ENCODE measurements at places on chromosomes 13 and 19.

DNA sequence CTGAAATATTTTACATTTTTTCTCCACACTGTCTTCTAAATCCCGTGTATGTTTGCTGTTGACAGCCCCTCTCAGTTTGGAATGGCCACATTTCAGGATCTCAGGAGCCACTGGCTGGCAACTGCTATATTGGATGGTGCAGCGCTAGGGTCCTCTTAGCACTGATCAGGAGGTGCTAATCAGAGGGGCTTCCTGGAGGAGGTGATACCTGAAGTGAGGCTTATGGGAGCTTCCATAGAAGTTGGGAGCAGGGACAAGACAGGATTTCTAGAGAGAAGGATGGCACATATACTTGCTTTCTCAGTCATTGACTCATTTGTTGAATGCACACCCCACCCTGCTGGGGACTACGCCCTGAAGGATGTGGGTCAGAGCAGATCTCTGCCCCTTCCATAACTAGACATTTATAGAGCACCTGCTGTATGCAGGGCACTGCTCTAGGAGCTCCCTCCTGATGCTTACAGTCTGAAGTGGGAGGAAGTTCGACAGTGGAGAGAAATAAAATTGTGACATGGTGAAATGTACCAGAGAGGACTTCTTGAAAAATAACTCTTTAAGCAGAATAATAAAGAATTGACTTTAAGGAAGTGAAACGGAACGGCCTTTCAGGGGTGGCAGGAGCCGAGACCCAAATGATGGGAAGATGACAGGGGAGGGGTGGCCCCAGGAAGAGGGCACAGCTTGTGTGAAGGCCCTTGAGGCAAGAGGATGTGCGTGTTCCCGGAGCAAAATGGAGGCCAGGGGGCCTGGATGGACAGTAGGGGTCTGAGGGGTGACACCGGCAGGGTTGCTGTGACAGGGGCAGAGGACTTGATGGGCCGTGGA, 13.1 kb downstream of the AP2A1 start:
- DNase-seq = no peak

DNA sequence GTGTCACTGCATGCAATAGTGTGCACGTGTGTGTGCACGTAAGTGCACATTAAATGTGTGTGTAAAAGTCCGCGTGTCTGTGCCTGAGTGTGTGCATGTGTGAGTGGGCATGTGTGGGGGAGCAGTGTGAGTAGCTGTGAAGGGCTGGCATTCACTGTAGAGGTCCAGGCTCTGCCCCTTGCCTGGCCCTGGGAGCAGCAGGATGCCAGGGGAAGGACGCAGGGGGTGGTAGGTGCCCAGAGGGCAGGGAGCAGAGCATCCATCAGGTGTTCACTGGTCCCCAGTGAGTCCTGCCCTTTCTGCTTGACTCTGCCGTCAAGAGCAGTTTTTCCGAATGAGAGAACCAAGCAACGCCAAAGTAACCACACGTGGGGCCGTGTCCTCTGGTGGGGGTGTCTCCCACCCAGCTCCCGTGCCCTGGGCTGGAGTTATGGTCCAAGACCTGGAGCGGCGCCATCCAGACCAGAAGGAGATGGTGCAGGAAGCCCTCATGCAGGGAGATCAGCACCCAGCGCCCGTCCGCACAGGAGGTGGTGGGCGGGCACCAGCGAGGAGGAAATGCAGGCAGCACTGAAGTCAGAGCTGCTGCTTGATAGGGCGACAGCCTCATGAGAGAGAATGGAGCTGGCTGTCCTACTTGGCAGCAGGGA, 68.5 kb downstream of the TEX29 start:
- DNase-seq = no peak

DNA sequence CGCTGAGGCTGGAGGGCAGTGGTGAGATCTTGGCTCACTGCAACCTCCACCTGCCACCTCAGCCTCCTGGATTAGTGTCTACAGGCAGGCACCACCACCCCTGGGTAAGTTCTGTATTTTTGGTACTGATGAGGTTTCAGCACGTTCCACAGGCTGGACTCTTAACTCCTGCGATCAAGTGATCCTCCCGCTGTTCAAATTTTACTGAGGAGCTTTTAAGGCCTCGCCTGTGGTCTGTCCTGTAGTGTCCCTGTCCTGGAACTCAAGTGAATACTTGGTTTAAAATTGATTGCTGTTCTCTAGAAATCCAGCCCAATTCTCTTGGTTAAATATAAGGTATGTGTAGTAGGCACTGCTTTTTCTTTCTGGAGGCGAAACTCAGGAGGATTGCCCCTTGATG, 65.2 kb downstream of the DPRX start:
- DNase-seq = no peak

GRCh38 chr19:45905011-45905410, 2.6 kb upstream of the MYPOP start:
- DNase-seq = no peak

DNA sequence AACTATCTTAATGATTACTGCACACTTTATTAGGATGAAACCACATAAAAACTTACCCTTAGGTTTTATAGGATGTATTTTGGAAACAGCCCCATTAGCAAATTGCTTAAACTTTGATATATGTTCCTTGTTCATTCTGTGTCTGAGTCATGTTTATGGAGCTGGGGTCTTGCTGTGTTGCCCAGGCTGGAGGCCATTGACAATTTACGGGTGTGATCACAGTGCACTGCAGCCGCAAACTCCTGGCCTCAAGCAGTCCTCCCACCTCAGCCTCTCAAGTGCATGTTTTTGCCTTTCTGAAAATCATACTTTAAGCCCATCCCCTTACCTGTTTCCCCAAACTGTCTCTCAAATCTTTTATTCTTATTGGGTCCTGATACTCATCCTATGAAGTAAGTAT, 5.2 kb upstream of the CHAMP1 start:
- DNase-seq = no peak

DNA sequence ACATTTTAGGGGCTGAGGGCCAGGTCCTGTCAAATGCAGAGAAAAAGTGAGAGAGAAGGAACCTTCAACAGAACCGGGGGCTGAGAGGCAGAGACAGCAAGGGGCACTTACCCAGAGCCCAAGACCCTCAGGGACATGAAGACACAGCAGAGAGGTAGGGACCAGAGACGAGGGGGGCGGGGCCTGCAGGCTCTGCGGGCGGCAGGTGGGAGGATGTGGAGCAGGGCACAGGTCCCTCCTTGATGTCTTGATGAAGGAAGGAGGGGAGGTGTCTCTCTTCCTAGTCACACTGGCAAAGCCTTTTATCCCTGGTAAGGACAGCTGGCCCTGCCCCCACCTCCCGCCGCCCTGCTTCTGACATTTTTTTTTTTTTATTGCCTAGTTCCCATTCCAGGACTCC, at the start of gene KLK14:
Gene KLK14, minus strand, starts transcription at position 277 of the 400 bp plus-strand sequence. Its CDS starts 273 bp downstream, at position 4.
- DNase-seq = no peak

DNA sequence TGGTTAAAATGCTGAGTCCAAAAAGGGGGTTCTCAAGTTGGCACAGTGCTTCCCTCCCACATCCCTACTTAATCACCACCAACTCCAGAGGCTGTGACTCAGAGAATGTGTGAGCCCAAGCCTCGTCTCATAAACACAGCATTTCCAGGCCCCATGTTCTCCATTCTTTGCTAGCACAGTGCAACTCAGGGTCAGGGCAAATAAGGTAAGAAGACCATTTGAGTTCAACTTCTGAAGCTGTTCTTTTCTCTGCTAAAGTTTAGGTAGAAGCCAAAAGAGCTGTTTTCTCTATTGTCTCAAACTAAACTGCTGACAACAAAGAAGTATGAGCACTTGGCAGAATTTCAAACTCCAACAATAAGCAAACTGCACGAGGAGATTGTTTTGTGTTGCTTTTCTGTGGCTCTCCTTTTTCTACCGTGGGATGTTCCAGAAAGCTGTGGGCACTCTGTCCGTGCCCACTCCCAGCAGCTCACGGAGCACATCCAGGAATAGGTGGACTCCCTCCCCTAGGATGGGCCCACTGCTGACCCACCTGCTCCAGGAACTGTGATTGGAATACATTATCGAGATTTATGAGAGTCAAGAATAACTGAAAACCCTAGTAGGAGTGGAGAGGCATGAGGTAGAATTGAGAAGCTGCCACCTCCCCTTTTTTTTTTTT, 494.3 kb downstream of the COG6 start:
- DNase-seq = no peak

GRCh38 chr19:47274891-47275761, 441 bp downstream of the INAFM1 start:
- DNase-seq = no peak

DNA sequence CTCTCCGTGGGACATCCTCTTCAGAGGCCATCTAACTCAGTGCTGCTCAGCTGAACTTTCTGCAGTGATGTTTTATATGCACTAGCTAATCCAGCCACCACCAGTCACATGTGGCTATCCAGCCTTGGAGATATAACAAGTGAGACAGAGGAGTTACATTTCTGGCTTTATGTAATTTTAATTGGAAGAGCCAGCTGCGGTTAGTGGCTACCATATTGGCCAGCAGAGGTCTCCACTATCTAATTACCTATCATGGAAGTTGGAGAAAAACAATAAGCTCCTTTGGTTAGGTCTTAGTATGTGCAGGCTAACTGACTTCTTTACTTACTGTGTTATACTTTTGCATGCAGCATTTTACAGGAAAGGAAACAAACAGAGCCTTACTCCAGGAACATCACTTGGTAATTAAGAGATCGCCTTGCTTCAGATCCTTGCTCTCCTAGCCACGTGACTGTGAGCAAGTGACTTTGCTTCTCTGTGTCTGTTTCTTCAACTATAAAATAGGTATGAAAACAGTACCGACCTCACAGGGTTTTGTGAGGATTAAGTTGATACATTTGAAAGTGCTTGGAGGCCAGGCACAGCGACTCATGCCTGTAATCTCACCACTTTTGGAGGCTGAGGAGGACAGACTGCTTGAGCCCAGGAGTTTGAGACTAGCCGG, 1.6 kb upstream of the KLK10 start:
- DNase-seq = no peak

DNA sequence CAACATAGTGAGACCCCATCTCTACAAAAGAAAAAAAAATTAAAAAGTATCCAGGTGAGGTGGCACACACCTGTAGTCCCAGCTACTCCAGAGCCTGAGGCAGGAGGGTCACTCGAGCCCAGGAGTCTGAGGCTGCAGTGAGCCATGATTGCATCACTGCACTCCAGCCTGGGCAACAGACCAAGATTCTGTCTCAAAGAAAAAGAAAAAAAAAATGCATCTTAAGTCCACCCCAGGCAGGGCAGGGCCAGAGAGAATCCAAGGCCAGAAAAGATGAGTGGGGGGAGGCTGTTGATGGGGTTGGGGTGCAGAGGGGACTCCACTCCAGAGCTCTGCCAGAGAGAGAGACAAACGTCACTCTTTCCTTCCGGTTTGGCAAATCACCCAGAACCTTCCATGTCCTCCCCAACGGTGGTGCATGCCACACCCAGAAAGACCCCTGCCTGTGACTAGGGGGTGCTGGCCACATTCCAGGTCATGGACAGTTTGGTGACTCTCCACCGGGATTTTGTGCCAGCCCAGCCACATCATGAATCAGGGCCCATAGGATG, 431 bp downstream of the FUT3 start:
- no peak for DNase-seq

DNA sequence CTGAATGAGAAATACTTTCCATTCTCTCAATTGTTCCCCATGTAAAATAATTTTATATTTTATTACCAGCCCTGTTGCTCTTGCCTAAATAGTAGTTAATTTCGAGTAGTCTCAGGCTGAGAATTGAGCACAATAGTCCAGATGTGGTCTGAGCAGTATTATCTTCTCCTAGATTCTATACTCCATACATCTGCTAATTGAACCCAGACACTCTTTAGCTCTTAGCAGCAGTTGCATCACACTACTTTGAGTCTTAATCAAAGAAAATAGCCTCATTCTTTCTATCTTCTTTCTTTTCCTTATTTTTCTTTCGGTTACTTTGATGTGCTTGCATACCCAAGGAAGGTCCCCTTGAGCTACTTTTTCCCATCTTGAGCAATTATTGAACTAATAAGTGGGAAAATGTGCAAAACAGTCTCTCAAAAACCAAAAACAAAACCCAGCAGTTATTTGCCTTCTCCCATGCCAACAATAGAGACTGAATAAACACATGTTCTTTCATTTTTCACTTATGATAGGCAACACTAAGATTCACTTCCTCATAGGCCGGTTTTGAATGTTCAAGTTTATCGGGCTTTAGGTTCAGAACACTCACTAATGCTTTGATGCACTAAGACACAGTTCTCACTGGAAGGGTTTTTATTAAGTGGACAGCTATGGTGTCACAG, 204.5 kb downstream of the POU4F1 start:
- no peak for DNase-seq

Data from stimulated activated CD8-positive, alpha-beta memory T cell treated with anti-CD3 and anti-CD28 coated beads, Interleukin-2, amount 100 ng/mL, for 1 hour (primary cell).